Progenitor cell of endocrine pancreas (in vitro differentiated cells): ENCODE measurements at places on chromosomes 11 and 22.

DNA sequence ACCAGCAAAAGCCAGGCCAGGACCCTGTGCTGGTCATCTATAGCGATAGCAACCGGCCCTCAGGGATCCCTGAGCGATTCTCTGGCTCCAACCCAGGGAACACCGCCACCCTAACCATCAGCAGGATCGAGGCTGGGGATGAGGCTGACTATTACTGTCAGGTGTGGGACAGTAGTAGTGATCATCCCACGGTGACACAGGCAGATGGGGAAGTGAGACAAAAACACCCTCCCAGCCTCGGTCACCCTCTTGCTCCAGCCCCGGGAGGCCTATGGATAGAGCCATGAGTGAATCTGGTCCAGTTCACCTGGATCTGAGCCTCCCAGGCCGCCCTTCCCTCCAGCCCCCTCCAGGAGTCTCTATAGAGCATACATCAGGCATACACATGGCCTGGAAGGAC is 115.2 kb upstream of the IGLL5 start:
- DNase-seq = no peak

GRCh38 chr11:56700914-56701485 is 2.1 kb downstream of the OR9G1 start:
- DNase-seq = no peak

GRCh38 chr22:37182949-37183245 is 5.2 kb downstream of the C1QTNF6 start:
- no peak for DNase-seq

GRCh38 chr11:115452241-115452640 is 52.0 kb downstream of the CADM1 start:
- DNase-seq = no peak

GRCh38 chr22:27554841-27555456 is 246.6 kb downstream of the MN1 start:
- no peak for DNase-seq

DNA sequence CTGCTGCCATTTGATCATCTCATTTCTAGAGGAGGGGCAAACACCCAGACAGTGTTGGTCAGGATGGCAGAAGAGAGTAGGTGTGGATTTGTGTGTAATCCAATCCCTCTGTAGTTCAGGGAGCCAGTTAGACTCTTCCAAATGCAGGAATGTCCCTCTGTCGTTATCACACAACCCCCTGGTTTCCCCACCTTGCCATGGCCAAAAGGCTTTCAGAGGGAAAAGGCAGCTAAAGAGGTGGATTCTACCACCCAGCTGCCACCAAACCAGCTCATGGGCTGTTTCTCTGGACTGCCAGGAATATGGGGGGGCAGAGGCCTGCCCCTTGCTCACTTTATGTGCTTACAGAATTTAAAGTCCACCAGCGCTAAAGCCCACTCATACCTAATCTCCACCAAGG is 18.1 kb downstream of the TSKU start:
- no peak for DNase-seq

GRCh38 chr11:95363164-95363563 is 132.2 kb upstream of the SESN3 start:
- DNase-seq = no peak

DNA sequence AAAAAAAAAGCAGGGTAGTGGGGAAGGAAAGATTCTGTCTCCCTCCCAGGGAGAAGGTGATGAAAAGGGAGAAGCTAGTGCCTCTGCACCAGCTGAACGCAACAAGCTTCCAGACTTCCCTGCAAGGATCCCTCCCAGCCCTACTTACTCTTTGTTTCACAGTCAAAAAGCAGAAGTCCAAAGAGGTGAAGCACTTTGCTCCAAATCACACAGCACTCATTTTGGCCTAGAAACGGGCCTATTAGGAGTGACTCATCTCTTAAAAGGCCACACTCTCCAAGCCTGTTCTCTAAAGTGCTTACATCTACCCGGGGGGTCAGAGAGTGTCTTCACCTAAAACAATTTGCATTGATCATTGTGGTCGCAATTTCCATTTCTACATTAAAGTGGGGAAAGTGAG is 17.7 kb upstream of the GRK3 start:
- no peak for DNase-seq

GRCh38 chr11:33884601-33885000 is 7.3 kb downstream of the LMO2 start:
- DNase-seq = no peak

- no peak for DNase-seq
These were observed 212.4 kb upstream of the C11orf87 start for GRCh38 chr11:109209572-109209971.

DNA sequence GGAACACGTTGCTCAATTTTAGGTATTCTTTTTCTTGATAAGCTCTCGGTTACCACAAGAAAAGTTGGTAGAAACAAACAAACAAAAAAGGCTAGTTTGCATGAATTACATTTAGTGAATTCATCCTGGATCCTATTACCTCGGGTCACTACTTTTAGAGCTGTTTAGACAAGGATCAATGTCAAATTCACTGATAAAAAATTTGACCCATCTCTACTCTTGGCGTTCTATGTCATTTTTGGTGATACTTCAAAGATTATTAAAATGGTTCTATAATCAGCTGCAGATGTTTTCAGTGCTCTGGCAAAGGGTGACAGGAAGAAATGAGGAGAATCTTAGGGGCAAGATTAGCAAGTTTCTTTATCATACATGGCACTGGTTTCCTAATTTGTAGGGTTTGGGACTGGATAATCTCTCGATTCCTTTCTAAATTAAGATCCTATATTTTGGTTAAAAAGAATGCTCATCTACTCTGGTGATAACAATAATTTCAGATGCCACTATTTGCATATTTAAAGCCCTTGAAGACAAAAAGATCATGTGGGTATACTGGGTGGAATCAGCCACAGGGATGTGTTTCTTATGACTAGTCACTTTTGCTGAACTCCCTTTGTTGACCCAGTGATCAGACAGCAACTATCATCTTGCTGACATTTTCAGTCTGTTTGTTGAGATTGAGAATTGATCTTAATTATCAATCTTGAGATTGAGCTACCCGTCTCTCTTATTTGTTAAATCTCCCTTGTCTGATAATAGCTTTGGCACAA is 442.9 kb downstream of the AASDHPPT start:
- no peak for DNase-seq

DNA sequence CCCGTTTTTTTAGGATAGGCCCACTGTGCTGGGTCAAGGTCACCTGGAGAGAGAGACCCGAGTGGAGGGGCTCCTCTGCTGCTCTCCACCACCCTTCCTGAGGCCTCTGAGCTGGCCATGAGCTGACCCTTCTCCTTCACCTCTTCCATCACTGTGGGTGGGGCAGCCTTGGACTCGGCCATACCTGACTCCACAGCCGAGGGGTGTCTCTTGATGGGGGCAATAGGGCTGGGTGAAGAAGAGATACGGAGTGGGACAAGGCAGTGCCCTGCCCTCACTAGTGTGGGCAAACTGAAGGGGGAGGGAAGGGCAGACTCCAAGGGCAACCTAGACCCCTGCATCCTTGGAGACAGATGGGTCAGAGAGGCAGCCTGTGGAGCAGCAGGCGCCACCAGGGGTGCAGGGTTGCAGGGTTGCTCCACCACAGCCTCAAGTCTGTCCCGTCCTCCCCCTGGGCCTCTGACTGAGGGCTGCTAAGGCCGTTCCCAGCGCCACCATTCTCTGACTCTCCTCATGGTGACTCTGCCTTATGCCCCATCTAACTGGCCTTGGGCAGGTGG is 20.1 kb upstream of the NECTIN1 start:
- no peak for DNase-seq

DNA sequence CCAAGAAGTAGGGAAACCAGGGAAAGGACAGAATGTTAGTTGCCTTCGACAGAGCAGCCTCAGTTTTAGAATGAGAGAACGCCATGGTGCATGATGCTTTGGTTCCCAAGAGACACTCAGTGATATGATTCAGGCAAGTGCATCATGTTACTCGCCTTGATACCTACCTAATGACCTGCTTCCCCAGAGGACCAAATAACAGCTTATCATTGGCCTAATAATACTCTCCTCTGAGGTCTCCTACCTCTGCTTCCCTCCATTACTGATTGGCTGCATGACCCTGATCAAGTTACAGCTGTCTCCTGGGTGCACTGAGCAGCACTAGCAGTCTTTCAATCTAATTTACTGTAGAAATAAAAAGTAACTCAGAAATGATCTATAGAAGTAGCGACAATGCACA is 979.7 kb upstream of the FAT3 start:
- DNase-seq = no peak

- DNase-seq = no peak
These were observed 27.4 kb downstream of the TUB start for GRCh38 chr11:8108421-8108820.

- DNase-seq = no peak
These were observed 21.9 kb upstream of the EIF3D start for GRCh38 chr22:36550701-36551495.

- no peak for DNase-seq
These were observed 25.9 kb downstream of the LARGE2 start for GRCh38 chr11:45948356-45948755.

DNA sequence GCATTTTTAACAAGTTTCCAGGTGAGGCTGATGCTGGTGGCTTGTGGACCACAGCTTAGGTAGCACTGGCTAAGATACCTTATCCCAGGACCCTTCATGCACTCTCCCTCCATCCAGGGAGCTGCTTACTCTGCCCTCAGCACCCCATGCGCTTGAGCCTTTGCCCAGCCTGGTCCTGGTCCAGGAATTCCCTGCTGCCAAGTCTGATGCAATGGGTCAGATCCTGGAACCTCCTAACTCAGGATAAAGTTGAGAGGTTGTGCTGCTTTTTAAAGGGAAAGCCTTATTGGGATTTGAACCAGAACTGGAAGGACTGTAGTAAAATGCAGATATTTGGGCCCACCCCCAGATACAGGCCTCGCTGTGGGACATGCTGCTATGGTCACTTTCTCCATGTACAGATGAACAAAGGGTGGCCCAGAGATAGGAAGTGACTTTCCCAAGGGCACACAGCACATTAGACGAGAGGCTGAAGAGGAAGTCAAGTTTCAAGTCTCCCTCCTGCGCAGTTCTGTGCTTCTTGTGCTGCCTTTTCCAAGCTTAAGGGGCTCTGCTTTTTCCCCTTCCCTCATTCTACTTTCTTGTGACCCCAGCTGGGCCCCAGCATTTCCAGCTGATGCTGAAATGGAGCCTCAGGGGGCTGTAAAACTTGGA is 824 bp upstream of the LGALS12 start:
- DNase-seq = no peak

- peak; percentile 50 for DNase-seq
These were observed 101.9 kb downstream of the WT1 start for GRCh38 chr11:32333320-32333991.
